Muscle of arm (tissue), 14 donors: ENCODE measurements at places on chromosomes 1 and 21. TPM values are rescaled to one million over a fixed set of nuclear protein-coding genes. Genes with fewer than 3 reads are reported as not detected.
A peak's percentile ranks its signal among the peaks of the same experiment; 100 is the strongest.

Gene PTAFR
- 1.5 TPM for polyA plus RNA-seq

Gene CCDC27
- 0.10 TPM for polyA plus RNA-seq

DNA sequence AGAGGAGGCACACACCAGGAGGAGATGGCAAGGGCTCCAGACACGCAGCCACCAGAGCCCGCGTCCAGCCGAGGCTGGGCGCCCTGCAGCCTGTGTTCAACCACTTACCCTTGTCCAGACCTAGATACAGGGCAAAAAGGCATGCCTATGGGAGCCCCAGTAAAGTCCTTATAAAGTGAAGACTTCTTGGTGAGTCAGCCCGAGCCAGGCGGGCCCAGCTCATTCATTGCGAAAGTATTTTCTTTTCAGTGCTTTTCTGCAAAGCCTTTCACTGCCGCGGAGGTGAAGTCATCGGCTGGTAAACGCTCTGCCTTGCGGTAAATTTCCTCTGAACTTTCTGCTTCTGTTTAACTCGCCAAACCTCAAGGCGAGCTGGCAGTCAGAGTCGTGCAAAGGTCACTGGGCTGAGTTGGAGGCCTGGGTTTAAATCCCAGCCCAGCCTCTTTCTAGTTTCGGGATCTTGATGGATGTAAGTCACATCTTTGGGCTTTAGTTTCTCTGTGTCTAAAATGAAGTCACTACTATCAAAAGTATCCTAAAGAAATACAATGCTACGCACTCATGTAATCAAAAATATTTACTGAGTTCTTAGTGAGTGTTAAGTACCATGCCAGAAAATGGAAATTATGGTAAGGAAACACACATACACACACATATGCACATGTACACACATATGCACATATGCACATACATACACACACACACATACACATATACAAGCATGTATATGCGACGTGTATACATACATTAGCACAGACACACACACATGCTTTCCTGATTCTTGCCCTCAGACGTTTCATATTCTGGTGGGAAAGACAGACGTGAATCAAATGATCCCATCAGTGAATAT, 54.7 kb upstream of the IFFO2 start:
- DNase-seq, result peak; percentile 21

DNA sequence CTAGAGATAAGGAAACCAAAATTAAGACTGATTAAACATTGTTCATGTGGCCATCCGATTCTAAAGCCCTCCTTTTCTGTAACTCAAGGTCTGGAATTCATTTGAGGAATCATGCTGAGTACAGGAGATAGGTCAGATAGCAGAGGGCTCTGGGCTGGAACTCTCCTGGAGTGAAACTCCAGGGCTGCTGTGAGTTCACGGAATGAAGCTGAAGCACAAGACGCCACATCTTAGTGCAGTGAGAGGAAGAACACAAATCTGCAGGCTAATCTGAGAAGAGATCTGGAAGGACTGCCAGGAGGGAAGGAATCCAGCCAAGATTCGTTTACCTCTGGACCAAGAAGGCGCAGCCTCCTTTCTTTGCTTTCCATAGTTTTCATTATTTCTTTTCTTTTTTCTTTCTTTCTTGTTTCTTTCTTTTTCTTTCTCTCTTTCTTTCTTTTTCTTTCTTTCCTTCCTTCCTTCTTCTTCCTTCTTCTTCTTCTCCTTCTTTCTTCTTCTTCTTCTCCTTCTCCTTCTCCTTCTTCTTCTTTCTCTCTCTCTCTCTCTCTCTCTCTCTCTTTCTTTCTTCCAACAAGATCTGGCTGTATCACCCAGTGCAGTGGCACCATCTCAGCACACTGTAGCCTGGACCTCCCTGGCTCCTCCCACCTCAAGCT, 74.8 kb upstream of the ATP1B1 start:
- DNase-seq, result peak; percentile 86

GRCh38 chr1:58572690-58573089, 4.4 kb downstream of the TACSTD2 start:
- no peak for DNase-seq

- DNase-seq, result no peak
These were observed 22.7 kb downstream of the FMO3 start for GRCh38 chr1:171113382-171113781.

GRCh38 chr1:226095286-226095685, 32.8 kb downstream of the H3-3A start:
- no peak for DNase-seq

Gene NPHS2
- 0.18 TPM for polyA plus RNA-seq

DNA sequence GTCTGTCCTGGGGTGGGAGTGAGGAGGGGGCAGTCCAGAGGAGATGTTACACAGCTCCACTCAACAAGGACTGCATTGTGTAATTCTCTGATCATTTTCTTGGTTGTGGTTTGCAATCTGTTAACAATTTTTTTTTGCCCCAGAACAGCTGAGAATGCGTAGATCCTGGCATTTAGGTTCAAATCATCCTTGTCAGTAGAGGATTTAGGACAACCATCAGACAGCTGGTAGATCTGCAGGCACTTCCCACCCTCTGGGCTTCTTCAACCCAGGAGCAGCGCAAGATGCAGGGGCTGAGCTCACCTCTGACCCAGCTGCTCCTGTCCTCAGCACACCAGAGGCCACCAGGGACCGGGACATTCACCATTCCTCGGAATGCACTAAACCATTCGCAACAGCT, 13.5 kb downstream of the BCAR3 start:
- no peak for DNase-seq

DNA sequence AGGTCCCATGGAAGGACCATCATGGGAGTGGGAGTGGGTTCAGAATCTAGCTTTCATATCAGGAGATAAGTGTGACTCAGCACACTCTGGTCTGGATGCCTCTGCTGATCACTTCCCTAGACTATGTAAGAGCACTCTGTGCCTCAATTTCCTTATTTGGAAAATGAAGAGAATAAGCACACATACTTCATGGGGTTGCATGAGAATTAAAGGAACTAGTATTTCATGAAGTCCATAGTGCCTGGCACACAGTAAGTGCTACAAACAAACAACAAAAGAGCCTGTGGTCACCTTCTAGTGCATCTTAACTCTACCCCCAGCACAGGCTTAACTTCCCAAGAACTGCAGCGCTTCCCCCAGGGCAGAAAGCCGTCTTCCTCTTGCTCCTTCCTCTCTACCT, 9.6 kb upstream of the IL20 start:
- no peak for DNase-seq

DNA sequence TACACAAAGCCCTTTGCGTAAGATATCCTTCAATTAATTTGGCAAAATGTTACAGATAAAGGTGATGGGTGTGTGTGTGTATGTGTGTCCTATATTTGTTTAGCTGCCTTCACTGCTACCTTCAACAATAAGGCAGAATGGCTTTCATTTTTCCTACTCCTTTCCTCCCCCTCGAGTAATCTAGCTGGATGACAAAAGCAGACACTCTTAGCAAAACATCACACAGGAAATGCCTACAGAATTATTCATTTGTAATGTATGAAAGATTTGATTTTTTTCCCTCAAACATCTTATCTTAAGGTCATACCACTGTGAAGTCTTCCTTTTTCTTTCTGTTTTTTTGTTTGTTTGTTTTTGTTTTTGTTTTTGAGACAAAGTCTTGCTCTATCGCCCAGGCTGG, 10.6 kb downstream of the PTPN22 start:
- no peak for DNase-seq
